Fibroblast of villous mesenchyme (primary cell): ENCODE measurements at places on chromosomes 5 and 9. TPM values are rescaled to one million over a fixed set of nuclear protein-coding genes. Genes with fewer than 3 reads are reported as not detected.

GRCh38 chr9:98121058-98121457, 2.0 kb upstream of the TRIM14 start:
- DNase-seq, result no peak

- DNase-seq, result peak; percentile 70
Measured at GRCh38 chr9:114591291-114591787, 3.8 kb downstream of the ATP6V1G1 start.

GRCh38 chr9:95963659-95964058, 88.2 kb downstream of the ERCC6L2 start:
- DNase-seq, result no peak

- no peak for DNase-seq
Measured at GRCh38 chr9:134004881-134005280, 12.8 kb upstream of the VAV2 start.

- no peak for DNase-seq
Measured at GRCh38 chr5:75758116-75758515, 40.9 kb upstream of the POC5 start.

GRCh38 chr9:129750013-129750638, 2.7 kb downstream of the PTGES start:
- peak; percentile 65 for DNase-seq

DNA sequence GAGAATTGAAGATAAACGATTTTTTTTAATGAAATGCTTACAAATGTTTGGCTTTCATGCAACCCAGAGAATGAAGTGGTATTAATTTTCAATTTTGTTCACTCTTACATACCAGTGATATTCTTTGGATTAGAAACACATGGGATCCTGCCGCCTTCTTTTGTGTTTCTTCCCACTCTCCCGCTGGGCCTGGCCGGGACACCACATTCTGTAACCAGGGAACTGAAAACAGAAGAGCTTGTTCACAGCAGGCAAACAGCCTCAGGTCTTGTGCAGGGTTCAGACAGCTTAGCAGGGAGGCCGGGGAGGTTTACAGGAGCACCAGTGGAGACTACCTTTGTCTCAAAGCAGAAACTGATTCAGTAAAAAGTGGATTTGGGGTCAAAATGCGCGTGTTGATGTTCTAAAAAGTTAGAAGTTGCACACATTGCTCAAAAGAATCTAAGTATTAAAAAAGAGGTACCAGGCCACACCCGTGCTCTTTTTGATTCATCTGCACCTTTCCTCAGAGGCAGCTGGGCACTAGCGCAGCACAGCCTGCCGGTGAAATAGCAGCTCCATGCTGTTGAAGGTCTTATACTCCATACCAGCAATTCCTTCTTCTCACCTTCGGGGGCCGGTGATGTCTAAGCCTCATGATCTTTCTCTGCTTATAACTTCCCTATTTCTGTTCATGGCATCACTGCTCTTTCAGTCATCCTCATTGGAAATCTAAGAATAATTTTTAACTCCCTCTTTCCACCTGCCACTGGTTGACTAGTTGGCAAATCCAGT, 67.1 kb downstream of the GRAMD2B start:
- DNase-seq, result peak; percentile 36

- DNase-seq, result no peak
Measured at GRCh38 chr5:68196876-68197275, 18.7 kb upstream of the PIK3R1 start.

- no peak for DNase-seq
Measured at GRCh38 chr5:66727630-66728029, 131.4 kb downstream of the MAST4 start.

DNA sequence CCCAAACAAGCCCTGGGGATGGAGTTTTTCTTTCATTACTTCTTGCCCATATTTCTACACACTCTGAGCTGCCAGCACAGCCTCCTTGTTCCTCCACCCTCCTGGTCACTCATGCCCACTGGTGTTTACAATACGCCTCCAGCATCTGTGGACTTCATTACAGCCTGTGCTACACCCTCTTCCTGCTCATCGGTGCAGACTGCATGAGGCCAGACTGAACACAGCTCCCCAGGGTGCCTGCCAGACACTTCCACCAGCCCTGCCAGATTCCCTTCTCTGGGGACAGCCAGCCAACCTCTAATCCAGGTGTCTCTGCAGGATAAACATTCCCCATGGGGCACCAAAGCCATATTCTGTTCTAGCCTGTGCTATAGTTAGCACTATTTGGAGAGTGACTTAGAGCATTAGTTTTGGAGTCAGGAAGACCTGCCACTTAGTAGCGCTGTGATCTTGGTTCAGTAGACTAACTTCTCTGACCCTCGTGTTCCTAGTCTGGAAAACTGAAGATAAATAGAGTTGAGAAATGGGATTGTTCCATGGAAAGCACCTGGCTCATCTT, 163.8 kb upstream of the KLF4 start:
- no peak for DNase-seq

- no peak for DNase-seq
Measured at GRCh38 chr9:72931437-72931836, 21.4 kb downstream of the ALDH1A1 start.

GRCh38 chr9:93254806-93255493, 71.0 kb downstream of the WNK2 start:
- DNase-seq, result no peak

- peak; percentile 92 for DNase-seq
Measured at GRCh38 chr9:129596541-129597331, 24.2 kb downstream of the C9orf50 start.

DNA sequence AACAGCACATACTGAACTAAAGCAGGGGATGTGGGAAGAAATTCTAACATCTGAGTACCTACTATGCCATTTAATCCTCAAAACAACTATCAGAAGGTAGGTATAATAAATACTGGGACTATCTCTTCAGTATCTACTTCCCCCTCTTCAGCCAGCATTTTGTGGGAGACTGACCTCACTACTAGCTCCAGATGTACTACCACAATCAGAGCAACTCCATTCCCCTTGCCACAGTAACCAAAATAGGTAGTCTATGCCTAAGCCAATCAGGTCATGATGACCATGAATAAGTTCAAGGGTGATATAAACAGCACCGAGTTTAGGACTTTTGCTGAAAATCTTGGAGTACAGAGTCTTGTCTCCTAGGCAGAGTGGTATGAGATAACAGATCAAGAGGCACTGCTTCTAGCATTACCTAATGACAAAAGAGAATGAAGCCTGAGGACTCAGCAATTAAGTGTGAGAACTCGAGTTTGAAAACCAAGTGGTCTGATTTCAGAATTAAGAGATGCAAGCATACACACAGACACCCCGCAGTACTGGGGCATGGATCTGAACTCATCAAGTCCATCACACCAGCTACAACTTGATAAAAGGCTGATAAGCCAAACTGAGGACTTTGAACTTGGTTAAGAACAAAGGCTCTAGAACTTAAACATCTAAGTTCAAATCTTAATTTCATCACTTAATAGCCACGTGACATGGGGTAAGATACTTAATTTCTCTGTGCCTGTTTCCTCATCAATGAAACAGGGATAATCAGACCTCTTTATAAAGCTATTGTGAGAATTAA, 9.7 kb downstream of the FNIP1 start:
- DNase-seq, result no peak

DNA sequence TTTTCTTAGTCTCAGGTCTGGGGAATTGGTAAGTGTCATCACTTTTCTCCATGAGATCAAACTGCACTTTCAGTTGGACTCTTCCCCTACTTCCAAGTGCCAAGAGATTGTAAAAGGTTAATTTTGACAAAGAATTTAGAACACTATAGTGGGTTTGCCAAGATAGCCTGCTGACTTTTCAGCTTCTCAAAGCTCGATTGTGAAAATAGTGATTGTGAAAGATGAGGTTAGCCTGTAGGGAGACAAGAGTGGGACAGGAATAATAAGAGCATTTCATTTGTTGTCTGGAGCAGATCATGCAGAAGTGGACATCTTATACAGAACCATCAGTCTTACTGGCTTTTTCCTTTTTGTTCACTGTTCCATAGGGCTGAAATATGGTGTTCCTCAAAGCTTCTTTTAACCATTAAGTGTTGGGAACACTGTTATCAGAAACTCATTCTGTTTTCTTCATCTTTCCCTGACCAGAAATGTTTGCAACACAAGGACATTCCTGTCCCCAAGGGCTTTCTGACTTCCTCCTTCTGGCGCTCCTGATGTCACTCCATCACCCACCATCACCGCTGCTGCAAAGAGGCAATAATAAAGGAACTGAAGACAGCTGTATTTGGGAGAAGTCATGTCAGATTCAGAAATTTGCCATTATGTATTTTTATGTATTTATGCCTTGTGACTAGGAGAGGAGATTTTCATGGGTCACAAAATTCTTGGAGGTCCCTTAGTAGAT, 11.6 kb upstream of the SPTAN1 start:
- DNase-seq, result peak; percentile 11

GPR150 gene
- 0.32 and 0.43 TPM in 2 replicates for total RNA-seq

GRIN1 gene
- total RNA-seq, result under 0.01 TPM in 1 of 2 replicates, not detected in the other

PCDHA10 gene
- total RNA-seq, result under 0.01 TPM in 2 replicates

PCDHB11 gene
- total RNA-seq, result 0.32 TPM in 1 of 2 replicates, not detected in the other

TSSK1B gene
- total RNA-seq, result 0.43 and 0.64 TPM in 2 replicates
